ENCODE measurements at places on chromosomes 2 and 18.
A peak's percentile ranks its signal among the peaks of the same experiment; 100 is the strongest.

GRCh38 chr2:28801726-28802125 is 8.9 kb upstream of the SPDYA start:
- no peak for DNase-seq

DNA sequence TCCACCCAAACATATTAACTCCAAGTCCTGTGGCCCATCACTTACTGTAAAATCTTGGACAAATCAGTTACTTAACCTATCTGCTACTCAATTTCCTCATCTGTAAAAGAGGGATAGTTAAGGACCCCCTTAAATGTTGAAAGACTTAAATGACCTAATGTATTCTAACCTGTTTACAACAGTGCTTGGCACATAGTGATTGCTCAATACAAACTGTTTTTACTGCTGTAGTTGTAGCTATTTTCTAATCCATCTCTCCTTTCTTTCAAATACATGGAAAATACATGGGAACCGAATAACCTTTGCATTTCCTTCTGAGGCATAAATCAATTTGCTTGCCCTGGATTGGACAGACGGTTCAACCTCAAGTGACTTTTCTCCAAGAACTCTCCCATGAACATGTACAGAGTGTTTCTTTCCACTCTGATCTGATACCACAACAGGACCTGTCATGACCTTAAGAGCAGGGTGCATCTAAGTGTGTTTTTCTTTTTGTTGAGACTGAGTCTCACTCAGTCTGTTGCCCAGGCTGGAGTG is 2.7 kb downstream of the LNPK start:
- no peak for DNase-seq

DNA sequence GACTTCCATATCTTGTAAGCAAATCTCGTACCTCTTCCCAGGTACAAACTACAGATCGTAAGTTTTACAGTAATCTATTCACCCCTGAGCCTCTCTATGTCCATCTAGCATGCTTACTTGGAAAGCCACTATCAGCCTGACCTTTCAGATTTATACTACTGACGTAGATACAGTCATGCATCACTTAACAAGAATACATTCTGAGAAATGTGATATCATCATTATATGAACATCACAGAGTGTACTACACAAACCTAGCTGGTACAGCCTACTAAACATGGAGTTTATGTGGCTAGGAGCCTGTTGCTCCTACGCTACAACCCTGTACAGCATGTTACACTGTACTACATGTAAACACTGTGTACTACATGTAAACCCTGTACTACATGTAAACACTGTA is 293.2 kb upstream of the ZNF804A start:
- DNase-seq: no peak

DNA sequence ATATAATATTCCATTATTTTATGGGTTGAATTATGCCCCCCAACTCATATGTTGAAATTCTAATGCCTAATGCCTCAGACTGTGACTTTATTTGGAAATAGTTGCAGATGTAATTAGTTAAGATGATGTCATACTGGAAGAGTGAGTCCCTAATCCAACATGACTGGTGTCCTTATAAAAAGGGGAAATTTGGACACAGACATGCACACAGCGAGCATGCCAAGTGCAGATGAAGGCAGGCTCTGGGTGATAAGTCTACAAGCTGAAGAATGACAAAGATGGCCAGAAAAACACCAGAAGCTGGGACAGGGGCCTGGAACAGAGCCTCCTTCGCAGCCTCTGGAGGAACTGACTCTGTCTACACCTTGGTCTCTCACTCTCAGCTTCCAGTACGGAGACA is 10.0 kb upstream of the ASAP2 start:
- DNase-seq: no peak

DNA sequence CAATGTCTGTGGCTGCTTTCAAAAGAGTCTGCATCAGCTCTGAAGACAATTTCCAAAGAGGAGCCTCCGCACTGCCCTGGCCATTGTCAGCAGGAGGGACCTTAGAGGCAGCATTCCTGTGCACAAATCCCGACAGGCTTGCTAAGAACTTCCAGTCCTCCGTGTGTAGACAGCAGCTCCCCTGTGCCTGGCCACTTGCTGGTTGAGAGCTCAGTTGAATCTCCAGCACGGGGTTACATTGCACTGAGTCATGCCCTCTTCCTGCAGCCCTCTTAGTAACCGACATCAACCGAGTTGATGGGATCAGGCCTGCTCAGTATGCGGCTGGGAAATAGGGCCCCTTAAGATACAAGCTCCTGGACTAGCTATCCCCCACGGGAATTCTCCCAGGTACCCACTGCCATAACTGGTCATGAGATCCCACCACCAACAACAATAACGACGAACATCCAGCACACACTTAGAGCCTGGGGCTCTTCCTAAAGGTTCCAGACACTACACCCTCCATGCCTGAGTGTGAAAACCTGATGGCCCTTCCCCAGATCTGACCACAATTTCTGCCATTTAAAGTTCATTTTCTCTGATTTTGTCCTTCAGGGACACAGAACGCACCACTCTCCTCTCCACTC is 12.0 kb downstream of the ATP6V1B1 start:
- no peak for DNase-seq

DNA sequence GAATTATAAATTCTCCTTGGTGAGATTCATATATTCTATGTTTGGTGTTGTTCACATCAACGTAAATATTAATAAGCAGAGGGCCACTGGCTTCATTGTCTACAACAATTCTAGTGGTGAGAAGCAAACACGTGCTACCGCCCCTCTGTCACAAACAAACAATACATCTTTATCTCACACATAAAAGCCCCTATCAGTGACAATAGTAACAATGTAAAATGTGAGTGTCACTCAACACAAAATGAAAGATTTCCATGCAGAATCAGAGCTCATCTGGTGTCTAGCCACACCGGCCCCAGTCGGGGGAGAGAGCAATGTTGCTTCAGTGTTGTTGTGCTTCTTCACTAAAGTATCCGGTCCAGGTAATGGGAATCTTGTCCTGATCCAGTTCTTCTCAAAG is 932.6 kb downstream of the SOCS6 start:
- DNase-seq: no peak

GRCh38 chr2:65367524-65367923 is 64.9 kb downstream of the SPRED2 start:
- no peak for DNase-seq

DNA sequence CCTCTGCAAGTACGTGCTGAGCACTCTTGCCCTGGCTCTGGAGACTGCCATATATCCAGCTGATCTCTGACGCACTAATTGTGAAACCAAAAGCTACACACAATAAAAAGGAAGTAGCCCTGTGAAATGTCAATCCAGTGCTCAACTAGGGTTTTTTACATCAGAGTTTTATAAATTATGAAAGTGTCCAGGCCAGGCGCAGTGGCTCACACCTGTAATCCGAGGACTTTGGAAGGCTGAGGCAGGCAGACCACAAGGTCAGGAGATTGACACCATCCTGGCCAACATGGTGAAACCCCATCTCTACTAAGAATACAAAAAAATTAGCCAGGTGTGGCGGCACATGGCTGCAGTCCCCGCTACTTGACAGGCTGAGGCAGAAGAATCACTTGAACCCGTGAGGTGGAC is 24.5 kb upstream of the PEX13 start:
- no peak for DNase-seq

DNA sequence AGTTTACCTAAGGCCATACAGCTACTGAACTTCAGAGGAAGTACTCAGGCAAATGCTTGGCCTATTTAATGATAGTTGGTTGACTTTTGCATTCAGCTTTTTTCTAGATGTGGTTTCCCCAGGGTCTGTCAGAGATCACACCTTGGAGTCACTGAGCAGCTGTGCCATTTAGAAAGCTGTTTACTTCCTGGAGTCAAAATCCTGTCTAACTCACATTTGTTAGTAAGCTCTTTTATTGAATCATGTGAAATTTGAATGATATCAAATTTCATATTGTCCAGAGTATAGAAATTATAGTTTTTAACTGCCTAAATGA is 7.6 kb upstream of the TRIB2 start:
- DNase-seq: no peak

DNA sequence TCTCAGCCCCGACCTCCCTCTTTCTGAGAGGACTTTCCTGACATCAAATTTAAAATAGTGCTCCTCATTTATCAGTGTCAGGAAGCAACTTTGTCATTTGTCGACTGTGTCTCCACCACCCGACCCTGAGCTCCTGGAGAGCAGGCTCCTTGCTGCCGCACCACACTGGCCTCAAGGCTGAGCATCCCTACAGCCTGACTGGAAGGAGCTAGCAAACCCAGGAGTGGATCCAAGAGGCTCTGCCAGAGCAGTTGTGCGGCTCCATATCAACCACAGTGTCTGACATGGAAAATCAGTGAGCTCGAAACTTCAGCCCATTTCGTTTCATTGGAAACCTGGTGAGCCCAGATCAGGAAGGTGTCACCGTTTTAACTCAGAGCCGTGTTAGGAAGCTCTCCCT is 125.2 kb downstream of the PTGR3 start:
- no peak for DNase-seq

GRCh38 chr2:240575101-240575965 is 7.0 kb downstream of the RNPEPL1 start:
- no peak for DNase-seq

GRCh38 chr2:162188451-162188850 is 36.4 kb upstream of the GCG start:
- no peak for DNase-seq

- DNase-seq: no peak
These were observed 34.0 kb downstream of the EPAS1 start for GRCh38 chr2:46331109-46331766.

DNA sequence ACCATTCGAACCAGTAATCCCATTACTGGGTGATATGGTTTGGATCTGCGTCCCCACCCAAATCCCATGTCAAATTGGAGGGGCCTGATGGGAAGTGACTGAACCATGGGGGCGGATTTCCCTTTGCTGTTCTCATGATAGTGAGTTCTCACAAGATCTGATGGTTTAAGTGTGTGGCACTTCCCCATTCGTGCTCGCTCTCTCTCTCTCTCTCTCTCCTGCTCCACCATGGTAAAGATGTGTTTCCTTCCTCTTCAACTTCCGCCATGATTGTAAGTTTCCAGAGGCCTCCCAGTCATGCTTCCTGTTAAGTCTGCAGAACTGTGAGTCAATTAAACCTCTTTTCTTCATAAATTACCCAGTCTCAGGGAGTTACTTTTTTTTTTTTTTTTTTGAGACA is 62.6 kb downstream of the NBAS start:
- no peak for DNase-seq

DNA sequence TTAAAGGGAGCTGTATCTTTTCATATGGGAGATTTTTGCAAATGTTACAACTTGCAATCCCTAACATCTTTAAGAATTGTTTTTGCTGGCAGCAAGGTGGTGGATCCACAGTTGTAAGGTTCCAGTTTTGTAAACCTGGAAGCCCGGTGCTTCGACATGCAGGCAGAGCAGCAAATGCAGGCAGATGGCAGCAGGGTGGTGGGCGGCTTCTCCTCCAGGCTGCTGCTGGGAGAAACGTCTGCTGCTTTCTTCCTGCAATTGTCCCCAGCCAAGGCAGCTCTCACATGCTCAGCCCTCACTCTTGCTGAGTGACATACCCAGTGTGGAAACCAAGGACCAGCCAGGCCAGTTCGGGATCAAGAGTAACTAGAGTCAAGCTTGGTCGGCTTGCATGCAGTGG is 166.0 kb downstream of the SEPTIN10 start:
- DNase-seq: no peak

DNA sequence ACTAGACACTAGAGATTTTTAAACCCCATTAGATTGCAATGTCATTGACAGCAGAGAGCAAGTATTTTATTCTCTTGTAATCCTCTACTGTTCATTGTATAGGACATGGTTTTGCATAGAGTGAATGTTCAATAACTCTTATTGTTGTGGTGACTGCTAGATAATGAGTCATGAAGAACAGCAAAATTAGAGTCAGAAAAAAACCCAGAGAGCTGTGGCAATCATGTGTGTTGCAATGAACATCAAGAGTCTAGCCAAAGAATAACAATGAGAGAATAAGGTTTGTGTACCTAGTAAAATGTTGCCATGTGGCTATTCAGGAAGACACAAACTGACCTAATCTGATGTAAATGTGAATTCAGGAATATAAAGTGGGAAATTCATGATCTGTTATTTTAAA is 684.0 kb downstream of the DSC3 start:
- no peak for DNase-seq

- no peak for DNase-seq
These were observed 33.6 kb upstream of the MAPRE3 start for GRCh38 chr2:26936855-26937254.

- no peak for DNase-seq
These were observed 361.9 kb upstream of the FSHR start for GRCh38 chr2:49515996-49516782.

DNA sequence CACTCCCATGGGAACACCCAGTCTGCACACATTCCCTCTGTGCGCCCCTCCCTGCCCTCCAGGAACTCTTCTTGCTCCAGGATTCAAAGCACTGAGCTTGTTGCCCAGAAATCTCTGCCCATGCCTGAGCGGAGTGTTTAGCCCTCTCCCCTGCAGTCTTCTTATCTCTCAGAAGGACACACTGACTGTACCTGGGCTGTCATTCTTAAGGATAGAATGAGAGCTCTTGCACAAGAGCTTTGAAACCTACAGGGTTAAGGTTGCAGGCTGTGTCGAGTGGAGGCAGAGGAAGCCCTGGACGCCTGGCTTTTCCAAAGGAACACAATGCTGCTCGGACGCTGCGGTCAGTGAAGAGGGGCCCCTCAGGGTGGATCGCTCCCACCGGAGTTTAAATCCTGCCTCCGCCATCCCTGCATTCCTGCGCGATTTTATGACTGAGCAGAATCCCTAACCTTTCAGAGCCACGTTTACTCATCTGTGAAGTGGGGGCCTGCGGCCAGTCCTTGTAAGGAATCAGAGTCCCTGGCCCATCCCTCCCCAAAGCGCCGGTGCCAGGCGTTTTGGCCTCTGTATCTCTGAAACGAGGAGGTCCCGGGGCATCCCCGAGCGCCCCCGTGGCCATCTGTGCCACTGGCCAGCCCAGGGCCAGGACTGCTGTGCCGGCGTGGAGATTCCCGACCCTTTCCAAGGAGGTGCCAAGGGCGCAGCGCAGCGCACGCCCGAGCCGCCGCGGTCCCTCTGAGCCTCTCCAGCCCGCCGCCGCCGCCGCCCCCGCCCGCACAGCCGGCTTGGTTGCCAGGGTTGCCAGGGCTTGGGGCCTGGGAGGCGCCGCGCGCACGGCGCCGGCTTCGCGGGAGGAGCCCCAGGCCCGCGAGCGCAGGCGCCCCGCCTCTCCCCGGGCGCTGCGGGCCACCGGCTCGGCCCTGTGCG is 58.9 kb downstream of the FAM168B start:
- peak; percentile 60 for DNase-seq

- no peak for DNase-seq
These were observed 59.9 kb upstream of the STPG4 start for GRCh38 chr2:47214990-47215389.

Measured in WTC11 (cell line).